Cerebellar nuclear complex (tissue), 1 donor: ENCODE measurements at places on chromosomes 1 and 21.

DNA sequence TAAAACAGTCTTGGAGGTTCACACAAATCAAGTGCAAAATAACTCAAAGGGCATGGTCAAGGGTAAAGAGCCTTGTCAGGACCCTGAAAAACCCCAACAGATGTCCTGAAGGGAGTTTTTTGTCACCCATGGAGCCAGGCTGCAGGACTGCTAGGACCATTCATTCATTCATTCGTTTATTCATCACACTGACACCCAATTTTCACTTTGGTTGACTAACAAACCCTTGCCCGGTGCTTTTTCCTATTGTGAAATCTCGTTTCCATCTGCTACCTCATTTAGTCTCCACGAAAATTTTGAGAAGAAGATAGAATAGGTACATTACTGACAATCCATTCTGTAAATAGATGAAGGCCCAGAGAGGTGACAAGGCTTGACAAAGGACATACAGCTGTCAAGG lies 216.0 kb downstream of the HIVEP3 start:
- no peak for DNase-seq

GRCh38 chr1:119254067-119254720 lies 113.7 kb upstream of the WARS2 start:
- no peak for DNase-seq

- DNase-seq, result no peak
These were observed 77.4 kb downstream of the APP start for GRCh38 chr21:26093122-26093521.

DNA sequence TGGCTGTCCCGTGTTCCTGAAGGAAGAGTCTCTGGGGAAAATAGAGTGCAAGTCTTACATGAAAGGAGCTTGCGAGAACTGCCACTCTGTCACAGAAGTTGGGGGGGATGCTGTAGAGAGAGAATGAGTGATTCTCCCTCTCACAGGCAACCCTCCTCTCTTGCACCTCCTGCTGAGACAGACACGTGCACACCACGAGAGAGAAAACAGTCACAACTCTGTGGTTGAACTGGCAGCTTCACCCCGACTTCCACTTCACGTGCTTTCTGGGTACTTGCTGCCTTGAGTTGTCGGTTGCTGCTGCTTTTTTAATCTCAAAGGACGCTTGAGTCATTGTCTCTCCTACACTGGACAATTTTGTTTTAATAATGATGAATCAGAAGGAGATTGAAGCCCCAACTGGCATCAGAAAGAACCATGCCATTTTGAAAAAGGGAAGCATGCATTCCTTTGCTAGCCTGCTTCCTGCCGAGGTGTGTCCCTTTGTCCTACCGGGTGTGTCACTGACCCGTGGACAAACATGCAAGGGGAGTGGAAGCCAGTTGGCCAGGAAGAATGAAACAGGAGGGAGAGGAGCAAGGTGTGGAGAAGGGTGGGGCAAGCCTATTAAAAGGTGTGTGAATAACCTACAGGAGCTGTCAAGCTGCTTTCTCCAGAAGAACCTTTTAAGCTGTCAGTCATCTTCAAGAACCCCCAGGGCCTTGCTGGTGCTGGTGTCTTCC lies 164.2 kb downstream of the CACNA1E start:
- DNase-seq, result no peak
